ENCODE measurements at places on chromosomes 3 and 15.
A peak's percentile ranks its signal among the peaks of the same experiment; 100 is the strongest.

DNA sequence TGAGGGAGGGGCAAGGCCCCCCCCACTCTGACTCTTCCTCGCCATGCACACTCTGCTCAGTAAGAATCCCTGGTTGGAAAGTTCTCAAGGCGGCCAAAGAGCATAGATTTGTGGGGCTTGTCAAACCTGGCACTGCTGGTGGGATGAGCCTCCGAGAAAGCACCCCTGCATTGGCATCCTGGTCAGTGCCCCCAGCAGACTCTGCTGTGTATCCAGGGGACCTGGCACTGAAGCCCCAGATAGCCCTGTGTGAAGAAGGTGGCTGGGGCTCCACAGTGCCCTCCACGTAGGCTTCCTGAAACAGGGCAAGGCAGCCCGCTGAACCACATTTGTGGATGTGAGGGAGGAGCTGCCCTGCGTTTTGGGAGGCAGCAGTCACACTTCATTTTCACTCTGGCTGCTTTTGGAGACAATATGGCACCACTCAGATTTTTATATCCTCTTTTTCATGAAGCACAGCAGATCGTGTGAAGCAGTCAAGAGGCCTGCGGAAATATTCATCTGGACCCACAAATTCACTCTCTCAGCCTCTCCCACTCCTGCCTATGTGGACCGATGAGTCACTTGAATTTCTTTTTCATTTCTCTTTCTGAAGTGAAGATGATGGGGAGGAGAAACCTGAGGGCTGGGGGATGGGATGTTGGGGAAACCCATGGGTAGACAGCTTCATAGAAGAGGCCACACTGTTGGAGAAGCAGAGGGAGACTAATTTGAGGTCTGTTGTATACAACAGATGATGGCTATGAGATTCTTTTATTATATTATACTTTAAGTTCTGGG is 88.7 kb upstream of the BCL6 start:
- DNase-seq = no peak

GRCh38 chr15:84990507-84990906 is 8.9 kb downstream of the PDE8A start:
- DNase-seq = no peak

GRCh38 chr3:64586952-64587351 is 100.8 kb downstream of the ADAMTS9 start:
- DNase-seq = no peak

GRCh38 chr3:56837196-56837955 is 35.6 kb upstream of the ARHGEF3 start:
- DNase-seq = no peak

DNA sequence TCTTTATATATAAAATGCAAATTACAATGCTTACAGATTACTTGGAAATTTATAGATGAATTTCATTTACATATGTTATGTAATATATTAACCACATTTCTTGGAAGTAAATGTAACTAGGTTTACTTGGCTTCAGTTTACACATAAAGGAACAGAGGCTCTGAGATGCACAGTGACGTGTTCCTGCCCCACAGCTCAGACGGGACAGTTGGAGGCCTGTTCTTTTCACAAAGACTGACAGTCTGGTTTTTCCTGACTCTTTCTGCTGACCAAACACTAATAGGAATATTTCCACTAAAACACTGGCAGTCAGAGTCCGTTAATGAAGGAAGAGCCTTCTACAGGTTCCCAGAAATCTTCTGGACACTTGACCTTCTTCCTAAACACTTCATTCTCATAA is 336.1 kb downstream of the MFSD1 start:
- no peak for DNase-seq

GRCh38 chr3:155391551-155391958 is 98.1 kb upstream of the STRIT1 start:
- DNase-seq = peak; percentile 14

DNA sequence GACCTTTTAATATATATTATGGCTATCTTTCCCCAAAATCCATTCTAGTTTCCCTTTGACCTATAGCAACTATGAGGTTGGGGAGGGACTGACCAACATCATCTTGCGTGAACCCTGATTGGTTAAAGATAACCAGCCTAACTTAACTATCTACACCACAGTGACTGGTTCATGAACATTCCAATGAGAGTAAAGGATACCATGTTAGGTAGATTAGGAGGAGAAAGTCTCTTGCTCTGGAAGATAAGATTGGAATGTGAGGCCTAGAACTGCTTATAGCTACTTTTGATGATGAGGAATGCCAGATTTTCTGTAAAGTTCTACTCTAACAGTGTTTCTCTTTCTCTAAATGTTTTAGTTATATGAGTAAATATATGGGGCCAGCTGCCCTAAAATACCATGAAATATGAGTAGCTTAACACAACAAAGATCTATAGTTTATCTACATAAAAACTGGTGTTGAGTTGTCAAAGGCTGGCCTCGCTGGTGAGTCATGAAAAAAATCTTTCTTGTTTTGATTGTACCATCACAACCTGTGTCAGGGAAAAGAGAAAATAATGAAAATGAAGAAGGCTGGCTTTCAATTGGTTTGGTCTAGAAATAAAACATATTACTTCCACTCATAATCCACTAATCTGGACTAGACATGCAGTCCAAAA is 481.4 kb downstream of the NSUN3 start:
- DNase-seq = no peak

GRCh38 chr15:41333026-41333562 is 413 bp downstream of the NUSAP1 start:
- DNase-seq = no peak

DNA sequence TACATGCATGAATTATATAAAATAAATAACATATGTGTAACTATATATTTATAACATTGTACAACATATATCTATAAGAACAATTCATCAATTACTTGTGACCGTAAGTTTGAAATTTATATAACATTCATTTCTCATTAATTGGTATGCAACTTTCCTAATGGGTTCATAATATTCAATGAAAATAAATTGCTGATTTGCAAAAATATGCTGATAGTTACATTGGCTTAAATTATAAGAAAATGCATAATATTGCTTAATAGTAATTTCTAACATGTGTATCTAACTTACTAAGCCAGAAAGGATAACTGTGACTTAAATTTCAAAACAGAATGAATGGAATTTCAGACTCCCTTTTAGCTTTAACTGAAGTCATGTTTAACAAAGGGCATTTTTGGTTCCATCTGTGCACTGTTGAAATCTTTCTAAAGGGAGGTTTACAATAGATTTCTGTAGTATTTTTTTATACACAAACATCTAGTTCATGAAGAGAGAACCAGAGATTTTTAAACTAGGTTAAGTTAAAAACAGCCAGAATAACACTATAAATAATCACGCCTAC is 310.9 kb downstream of the TBC1D5 start:
- DNase-seq = no peak

GRCh38 chr3:65619451-65619881 is 419.3 kb downstream of the MAGI1 start:
- DNase-seq = no peak

DNA sequence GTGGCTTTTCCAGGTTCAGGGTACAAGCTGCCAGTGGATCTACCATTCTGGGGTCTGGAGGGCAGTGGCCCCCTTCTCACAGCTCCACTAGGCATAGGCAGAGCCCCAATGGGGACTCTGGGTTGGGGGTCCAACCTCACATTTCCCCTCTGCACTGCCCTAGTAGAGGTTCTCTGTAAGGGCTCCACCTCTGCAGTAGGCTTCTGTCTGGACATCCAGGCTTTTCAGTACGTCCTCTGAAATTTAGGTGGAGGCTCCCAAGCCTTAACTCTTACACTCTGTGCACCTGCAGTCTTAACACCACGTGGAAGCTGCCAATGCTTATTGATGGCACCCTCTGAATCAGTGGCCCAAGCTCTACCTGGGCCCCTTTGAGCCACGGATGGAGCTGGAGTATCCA is 22.5 kb upstream of the TM4SF4 start:
- DNase-seq = no peak

- DNase-seq = no peak
Observed at GRCh38 chr3:69560818-69561217, 174.9 kb upstream of the FRMD4B start.

- DNase-seq = no peak
Observed at GRCh38 chr15:37291920-37292319, 191.6 kb upstream of the MEIS2 start.

GRCh38 chr3:186105543-186105942 is 3.3 kb downstream of the ETV5 start:
- DNase-seq = no peak

DNA sequence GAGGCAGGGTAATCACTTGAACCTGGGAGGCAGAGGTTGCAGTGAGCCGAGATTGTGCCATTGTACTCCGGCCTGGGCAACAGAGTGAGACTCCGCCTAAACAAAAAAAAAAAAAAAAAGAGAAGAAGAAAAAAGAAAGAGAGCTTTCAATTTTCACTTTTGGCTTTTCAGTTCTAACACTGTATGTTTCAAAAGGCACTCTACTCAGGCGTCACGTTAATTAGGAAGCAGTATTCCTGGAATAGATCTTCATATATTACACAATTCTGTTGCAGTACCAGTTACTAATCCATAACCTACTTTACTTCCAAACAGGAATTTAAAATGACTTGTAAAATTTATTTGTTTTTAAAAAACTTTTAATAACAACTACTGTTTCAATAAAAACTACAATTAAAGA is 131.7 kb upstream of the PLXND1 start:
- DNase-seq = no peak

DNA sequence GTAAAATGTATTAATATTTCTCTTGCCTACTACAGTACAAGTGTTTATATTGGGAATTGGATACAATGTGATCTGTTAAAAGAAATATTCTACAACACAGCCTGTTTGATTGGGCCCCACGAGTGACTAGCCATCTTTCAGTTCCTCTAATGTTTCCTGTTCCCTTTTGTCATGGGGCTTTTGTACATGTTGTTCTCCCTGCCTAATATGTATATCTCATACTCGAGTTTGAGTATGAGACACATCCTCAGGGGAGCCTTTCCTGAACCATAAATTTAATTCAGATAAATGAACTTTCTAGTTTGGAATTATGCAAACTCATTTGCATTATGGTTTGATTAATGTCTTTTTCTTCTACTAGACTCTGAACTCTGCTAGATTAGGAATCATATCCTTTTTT is 65.5 kb downstream of the MEF2A start:
- DNase-seq = no peak

- no peak for DNase-seq
Observed at GRCh38 chr15:70171256-70171886, 73.7 kb upstream of the TLE3 start.

- DNase-seq = no peak
Observed at GRCh38 chr3:18883571-18883970, 264.7 kb upstream of the KCNH8 start.

- no peak for DNase-seq
Observed at GRCh38 chr15:79641841-79642240, 209.7 kb downstream of the MINAR1 start.

GRCh38 chr3:29302619-29303018 is 21.7 kb downstream of the RBMS3 start:
- no peak for DNase-seq

All from NCI-H1417 (cell line).